IPS DF 19.7 (cell line): ENCODE measurements at places on chromosomes 5 and 9.

GRCh38 chr5:91225848-91226686 lies 157.1 kb downstream of the ARRDC3 start:
- DNase-seq: peak; percentile 30

- no peak for DNase-seq
These were observed 42.6 kb downstream of the MLLT3 start for GRCh38 chr9:20579524-20580314.

- DNase-seq: no peak
These were observed 59.9 kb downstream of the SERINC5 start for GRCh38 chr5:80195837-80196400.

DNA sequence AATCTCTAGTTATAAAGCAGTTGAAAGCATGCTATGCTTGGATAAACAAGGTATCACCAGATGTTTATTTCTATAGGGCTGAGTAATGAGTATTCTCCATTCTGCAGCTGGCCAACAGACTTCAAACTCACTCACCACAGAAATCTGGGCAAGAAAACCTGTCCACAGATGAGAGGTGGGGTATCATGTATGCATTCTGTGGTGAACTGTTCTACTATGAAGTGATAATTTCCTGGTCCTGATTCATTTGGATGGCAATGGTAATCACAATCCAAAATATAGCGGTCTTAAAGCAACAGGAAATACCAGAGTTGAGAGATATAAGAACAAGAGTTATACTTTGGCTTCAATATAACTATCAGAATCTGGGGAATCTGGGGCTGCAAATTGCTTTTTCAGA lies 65.9 kb upstream of the EFNA5 start:
- DNase-seq: no peak

DNA sequence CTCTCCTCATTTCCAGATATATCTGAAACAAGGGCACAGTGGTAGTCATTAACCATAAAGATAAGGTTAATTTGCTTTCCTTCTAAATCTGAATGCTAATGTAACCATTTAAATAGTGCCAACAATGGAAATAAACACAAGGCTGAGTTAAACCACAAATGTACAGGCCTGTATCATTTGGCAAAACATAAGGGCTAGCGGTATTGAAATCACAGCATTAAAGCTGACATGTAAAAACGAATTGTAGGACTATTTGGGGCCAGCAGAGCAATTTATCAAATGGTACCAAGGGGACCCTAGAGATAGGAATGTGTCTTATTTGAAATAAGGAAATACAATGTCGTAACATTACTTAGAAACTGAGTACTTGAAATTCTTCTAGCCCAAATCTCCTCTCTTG lies 247.5 kb upstream of the RPS23 start:
- no peak for DNase-seq

DNA sequence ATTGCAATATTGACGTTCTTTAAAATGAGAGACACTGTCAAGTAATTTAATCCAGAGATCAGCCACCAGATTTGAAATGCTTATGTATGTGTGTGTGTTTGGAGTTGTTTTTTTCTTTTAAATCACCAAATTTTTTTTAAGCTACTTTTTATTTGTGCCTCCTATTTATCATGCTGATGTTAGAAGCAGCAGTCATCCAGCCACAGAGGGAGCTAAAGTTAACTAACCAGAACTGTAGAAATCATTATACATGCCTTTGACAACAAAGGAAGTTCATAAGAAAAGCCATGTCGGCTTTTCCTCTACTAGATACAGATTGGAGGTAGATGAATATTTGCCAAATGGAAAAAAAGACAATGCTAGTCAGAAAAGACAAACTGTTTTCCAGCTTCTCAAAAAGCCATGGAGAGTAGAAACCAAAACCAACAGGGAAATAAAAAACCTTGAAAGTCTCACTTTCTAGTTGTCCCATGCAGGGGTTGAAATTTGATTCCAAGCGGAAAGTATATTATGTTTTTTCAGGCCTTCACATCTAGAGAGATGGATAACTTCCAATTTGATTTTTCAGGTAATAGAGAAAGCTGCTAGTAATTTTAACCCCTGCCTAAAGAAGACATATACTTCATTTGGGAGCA lies 4.5 kb downstream of the PURA start:
- DNase-seq: no peak
